Activated T-cell treated with anti-CD3 and anti-CD28 coated beads, Interleukin-2, amount 50 U/mL, for 24 hours (primary cell): ENCODE measurements at places on chromosomes 4 and X.

DNA sequence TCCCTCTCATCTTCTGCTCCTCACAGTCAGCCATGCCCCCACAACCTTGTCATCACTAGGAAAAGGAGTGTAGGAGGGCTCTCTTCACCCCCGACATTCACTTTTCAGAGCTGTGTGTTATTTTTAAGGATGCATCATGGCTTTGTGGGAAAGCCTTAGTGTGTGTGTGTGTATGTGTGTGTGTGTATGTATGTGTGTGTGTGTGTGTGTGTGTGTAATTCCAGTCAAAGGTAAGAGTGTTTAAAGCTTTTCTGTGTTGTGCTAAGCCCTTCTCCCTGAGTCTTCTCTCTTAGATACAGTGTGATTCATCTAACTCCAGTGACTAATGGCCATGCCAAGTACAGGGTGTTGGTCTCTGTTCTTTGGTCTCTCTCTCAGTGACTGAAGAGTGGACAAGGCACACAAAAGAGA is 76.6 kb downstream of the CHIC2 start:
- DNase-seq = no peak

DNA sequence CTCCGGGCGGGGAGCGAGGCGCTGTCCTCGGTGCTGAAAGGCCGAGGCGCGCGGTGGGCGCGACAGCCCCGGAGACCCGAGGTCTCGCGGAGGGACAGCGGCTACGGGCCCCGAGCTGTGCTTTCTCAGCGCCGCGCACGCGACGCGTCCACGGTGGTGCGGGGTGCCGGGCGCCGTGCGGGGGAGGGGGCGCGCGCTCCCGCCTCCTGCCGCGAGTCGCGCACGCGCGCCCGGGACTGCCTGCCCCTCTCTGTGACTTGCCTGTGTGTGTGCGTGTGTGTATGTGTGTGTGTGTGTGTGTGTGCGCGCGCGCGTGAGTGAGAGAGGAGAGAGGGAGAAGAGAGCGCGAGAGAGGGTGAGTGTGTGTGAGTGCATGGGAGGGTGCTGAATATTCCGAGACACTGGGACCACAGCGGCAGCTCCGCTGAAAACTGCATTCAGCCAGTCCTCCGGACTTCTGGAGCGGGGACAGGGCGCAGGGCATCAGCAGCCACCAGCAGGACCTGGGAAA is at the start of gene GRIA2:
GRIA2 (plus strand) TSS at position 358 of the 511 bp plus-strand sequence. CDS start 315 bp downstream, outside the sequence.
- peak; percentile 29 for DNase-seq

DNA sequence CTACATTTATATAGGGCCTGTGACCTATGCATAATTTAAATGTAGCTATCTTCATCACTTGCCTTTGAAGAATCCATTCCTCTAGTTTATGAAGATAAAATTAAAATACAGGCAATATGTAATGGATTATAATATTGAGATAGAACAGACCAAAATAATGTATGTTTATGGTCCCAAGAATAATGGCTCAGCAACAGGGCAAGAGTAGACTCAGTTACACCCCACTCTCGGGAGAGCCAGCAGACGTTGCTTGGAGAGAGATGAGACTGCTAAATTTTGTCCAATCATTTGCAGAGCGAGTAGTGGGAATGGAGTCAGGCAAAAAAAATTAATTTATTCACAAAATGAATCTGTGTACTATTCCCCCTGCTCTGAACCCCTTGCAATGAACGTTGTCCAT is 223.2 kb upstream of the FAT4 start:
- DNase-seq = no peak

DNA sequence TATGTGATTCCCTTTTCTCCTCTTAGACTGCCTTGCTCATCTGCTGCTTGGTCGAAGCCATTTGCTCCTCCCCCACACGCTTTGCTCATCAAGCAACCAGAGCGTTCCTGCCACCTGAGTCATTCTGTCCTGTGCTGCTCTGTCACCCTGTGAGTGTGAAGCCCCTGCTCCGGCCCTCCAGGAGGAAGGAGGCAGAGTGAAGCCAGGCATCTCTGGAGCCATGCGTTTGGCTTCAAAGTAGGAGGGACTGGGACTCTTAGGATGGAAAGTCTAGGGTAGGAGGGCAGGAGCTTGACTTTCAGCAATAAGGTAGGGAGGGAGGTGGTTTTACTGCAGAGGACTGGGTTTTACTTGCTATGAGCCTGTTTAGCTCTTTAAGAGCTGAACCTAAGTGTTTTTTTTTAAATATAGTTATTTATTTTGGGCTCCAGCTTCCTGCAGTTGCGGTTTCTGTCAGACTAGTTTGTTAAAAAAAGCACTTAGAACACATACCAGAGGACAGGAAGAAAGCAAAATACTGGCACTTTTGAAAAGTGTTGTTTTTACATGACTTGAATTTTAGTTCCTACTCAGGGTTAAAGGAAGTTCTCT is 63.6 kb downstream of the SPINK2 start:
- peak; percentile 82 for DNase-seq

GRCh38 chrX:103201041-103201440 is 13.9 kb upstream of the BEX4 start:
- DNase-seq = no peak

GRCh38 chrX:100895365-100896075 is 21.4 kb upstream of the NOX1 start:
- DNase-seq = no peak

- DNase-seq = no peak
Measured at GRCh38 chr4:17009871-17010367, 111.5 kb upstream of the LDB2 start.

DNA sequence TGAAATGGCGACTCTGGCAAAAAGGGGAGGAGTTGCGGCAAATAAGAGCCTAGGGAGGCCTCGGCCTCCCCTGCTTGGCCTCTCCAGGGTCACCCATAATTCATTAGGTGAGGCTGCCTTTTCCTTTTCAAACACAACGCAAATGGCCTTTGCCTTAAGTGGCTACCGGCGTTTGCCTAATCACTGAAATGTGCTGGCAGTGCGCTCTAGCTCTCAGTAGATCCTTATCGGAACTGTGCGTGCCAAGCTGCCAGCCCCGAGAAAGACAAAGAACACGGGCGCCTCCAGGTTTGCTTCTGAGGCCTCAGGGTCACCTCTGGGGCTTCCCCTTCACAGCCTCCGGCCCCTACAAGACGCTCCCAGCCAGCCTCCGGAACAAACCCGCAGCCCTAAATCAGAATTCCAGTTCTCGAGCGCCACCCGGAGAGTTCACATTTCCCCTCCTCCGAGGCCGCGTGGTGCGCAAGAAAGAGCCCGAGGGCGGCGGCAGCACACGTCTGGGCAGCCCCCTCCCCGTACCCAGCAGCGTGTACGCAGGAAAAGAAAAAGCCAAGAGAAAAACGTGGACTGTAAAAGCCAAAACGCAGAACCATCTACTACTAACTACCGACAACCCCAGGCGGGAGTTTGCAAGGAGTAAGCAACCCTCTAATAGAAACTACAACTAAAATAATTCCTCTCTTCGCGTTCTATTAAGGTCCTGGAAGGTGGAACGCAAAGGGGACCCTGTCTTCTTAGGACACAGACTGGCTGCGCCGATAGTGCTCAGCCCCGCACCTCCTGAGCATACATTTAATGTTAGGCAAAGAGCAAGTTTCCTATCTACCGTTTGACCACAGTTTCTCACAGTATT is 76.5 kb upstream of the BCOR start:
- peak; percentile 79 for DNase-seq

DNA sequence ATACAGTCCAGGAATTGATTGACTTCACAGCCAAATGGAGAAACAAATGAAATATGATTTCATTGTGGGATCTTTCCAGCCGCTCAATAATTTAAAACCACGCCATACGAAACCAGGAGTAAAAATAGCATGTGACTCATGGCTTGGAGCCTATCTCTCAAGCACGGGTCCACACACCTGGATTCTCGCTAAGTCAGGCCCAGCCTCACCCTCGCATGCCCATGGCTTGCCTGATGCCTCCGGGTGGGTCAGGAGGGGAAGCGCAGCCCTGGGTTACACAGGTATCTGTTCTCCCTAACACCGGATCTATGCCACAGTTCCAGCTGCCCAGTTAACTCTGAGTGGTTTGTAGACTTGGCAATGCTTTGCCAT is 5.6 kb upstream of the ABLIM2 start:
- no peak for DNase-seq

DNA sequence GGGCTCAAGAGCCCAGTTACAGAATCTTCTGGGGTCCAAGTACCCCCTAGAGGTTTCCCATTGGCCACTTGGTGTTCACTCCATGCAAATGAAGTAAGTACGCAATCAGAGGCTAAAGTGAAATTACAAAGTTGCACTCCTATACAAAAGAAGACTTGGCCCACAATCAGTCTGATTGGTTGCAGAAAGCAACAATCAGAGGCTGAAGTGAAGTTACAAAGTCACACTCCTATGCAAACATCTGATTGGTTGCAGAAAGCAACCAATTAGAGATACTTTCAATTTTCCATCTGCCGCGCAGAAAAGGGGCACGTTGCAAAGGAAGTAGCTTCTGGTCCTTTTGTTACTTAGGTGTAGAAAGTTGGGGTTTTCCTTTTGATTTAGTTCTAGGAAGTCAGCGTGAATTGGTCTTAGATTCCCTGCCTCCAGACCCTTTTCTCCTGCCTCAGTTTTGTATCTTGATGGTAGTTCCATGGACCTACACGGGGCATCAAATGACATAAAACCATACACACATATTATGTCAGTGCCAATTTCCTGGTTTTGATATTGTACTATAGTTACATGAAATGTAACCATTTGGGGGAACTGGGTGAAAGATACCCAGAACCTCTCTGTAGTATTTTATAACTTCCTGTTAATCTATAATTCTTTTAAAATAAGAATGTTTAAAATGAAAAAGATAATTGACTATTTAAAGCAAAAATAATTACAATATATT is 12.4 kb upstream of the PIN4 start:
- no peak for DNase-seq

GRCh38 chr4:110062166-110062565 is 136.2 kb downstream of the ELOVL6 start:
- DNase-seq = no peak

GRCh38 chr4:56218230-56218895 is 168.9 kb downstream of the AASDH start:
- no peak for DNase-seq

- no peak for DNase-seq
Measured at GRCh38 chr4:152279234-152279566, 256.7 kb downstream of the FBXW7 start.

- no peak for DNase-seq
Measured at GRCh38 chr4:98484031-98484430, 174.4 kb downstream of the TSPAN5 start.

DNA sequence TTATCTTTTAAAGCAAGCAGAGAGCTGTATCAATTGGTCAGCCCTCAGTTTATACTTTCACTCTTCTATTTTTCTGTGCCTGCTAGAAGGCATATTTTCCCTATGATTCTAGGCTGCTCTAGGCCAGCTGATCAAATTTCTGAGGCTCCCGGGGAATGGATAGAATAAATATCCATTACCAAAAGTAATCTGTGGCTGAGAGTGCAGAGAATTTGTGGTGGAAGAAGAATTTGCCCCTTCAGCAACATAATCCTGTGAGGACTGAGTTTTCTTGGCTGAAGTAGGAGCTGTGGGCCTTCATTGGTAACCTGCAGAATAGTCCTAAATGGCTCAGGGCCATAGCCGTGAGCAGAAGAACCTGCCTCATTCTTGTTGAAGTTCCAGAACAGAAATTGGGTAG is 314.6 kb upstream of the CASK start:
- DNase-seq = no peak

DNA sequence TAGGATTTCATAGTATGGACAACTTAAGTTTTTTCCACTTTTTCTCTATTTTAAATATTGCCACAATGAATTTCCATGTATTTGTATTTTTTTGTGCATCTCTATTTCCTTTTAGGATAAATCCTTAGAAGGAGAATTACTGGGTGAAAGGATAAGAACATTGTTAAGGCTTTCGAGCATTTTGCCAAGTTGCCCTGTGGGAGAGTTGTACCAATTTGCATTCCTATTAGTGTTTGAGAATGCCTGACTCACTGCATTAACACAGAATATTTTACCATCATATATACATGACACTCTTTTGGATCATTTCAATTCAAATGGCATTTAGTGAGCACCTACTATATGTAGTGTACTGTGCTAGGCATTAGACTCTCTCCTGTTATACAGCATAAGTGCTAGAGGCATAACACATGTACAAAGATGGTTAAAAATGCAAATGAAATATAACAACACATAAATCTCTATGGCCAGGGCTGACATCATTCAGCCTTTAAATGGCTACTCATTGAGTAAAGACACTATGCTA is 57.0 kb downstream of the PLAC1 start:
- no peak for DNase-seq

GRCh38 chr4:71469541-71469940 is 130.7 kb downstream of the SLC4A4 start:
- DNase-seq = no peak

- DNase-seq = no peak
Measured at GRCh38 chr4:150259861-150260567, 181.8 kb downstream of the DCLK2 start.

- DNase-seq = no peak
Measured at GRCh38 chr4:41644915-41645295, 103.6 kb downstream of the PHOX2B start.

DNA sequence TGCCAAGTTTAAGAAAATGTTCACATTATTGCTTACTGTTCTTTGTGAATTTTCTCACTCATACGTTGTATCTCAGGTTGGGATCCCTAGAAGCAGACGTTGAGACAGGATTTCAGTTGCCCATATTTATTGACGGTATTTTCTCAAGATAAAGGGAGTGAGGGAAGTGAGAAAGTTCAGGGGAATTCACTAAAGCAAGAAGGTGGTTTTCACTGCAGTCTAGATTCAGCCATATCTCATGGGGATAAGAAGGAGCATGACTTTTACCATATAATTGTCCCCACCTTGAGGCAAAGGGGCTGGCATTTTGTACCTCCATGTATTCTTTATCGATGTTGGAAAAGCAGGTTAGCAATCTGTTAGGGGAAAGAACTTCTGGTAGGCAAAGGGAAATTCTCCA is 543.0 kb downstream of the CCSER1 start:
- DNase-seq = no peak
